ENCODE measurements at places on chromosomes 11 and 22. TPM values are rescaled to one million over a fixed set of nuclear protein-coding genes. Genes with fewer than 3 reads are reported as not detected.

GRCh38 chr11:65853246-65853979 is 4.6 kb downstream of the CFL1 start:
- peaks cover 56% of the 10 kb centered on the region for H3K36me3 ChIP-seq
- no peak overlapping the region for H3K4me3 ChIP-seq
- H3K27me3 ChIP-seq, result no peaks in the 10 kb centered on the region
- no peak overlapping the region for H3K27ac ChIP-seq

GRCh38 chr11:70466154-70466553 is 67.8 kb downstream of the CTTN start:
- peaks cover 16% of the 10 kb centered on the region for H3K27me3 ChIP-seq
- DNase-seq, result peak; percentile 30
- H3K36me3 ChIP-seq, result no peaks in the 10 kb centered on the region
- no peak overlapping the region for H3K4me3 ChIP-seq
- H3K27ac ChIP-seq, result no peak overlapping the region
- peaks cover 16% of the 10 kb centered on the region for H3K4me1 ChIP-seq

GRCh38 chr11:46264030-46264429 is 13.4 kb upstream of the CREB3L1 start:
- no peaks in the 10 kb centered on the region for H3K27me3 ChIP-seq
- no peak overlapping the region for H3K4me3 ChIP-seq
- H3K36me3 ChIP-seq, result no peaks in the 10 kb centered on the region
- H3K4me1 ChIP-seq, result peaks cover 15% of the 10 kb centered on the region

DNA sequence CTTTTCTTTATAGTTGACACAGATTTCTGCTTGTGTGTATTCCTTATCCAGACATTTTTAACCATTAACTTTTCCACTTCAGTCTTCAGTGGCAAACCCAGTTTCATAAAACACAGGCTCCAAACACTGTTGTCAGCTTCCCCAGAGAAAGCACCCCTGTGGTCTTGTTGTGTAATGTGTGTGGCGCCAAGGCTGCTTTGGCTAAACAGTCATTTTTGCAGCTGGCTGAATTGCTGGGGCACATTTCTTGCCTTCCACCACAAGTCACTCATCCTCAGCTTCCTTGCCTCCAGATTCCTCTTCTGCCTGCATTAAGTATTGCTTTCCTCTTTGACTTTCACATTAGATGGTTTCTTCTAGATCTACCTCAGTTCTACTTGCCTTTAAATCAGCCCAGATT is 40.5 kb downstream of the ARHGAP1 start:
- H3K27ac ChIP-seq, result no peak overlapping the region
- H3K27me3 ChIP-seq, result no peaks in the 10 kb centered on the region
- no peak overlapping the region for H3K4me3 ChIP-seq
- peaks cover 6% of the 10 kb centered on the region for H3K4me1 ChIP-seq
- peaks cover 58% of the 10 kb centered on the region for H3K36me3 ChIP-seq

GRCh38 chr11:79852176-79852575 is 411.3 kb upstream of the TENM4 start:
- no peak overlapping the region for H3K4me3 ChIP-seq
- H3K36me3 ChIP-seq, result no peaks in the 10 kb centered on the region
- DNase-seq, result no peak
- H3K4me1 ChIP-seq, result no peaks in the 10 kb centered on the region

GRCh38 chr11:133318221-133318620 is 214.1 kb downstream of the OPCML start:
- no peak overlapping the region for H3K27ac ChIP-seq
- no peak for DNase-seq
- H3K27me3 ChIP-seq, result no peaks in the 10 kb centered on the region
- no peaks in the 10 kb centered on the region for H3K4me1 ChIP-seq

- no peak overlapping the region for H3K27ac ChIP-seq
- no peaks in the 10 kb centered on the region for H3K27me3 ChIP-seq
- H3K36me3 ChIP-seq, result no peaks in the 10 kb centered on the region
- H3K4me3 ChIP-seq, result no peak overlapping the region
These were observed 119.0 kb downstream of the SLC17A6 start for GRCh38 chr11:22456993-22457762.

Gene THRSP
- 0.31 TPM for total RNA-seq

Gene GLYATL1B
- not detected for total RNA-seq

Gene SYT7
- 0.51 TPM for total RNA-seq

Gene OR2AG2
- total RNA-seq, result 0.42 TPM

Gene ANKK1
- total RNA-seq, result not detected

Gene CCDC15
- 3.5 TPM for total RNA-seq

Data from K562 (cell line).